ENCODE measurements at places on chromosomes 5 and 9.

GRCh38 chr5:95727764-95728191, 3.4 kb upstream of the RHOBTB3 start:
- DNase-seq = no peak

DNA sequence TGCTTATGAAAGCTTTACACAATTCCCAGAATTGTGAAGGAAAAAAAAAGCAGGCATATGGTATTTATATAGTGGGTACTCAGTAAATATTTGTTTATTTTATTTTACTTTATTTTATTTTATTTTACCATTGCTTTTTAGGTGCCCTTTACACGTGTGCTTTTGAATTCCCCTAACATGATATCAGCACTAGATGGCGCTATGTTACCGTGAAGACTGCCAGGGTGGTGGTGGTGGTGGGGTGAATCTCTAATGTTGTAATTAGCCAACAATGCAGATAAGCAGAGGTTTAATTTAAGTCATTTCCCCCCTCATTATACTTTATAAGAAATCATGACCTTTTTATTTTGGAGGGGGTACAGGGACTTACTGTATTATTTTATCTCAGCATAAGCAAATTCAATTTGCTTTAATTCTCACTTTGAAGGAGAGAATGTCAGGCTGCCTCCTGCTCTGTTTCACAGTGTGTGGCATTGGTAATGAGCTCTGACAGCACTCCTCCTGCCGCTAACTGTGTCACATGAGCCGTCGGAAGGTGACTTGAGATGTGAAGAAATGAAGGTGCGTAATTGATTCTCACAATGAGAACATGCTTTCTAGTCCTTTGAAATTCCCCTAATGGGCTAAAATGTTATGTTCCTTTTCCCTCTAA, 165.6 kb downstream of the YTHDC2 start:
- no peak for DNase-seq

DNA sequence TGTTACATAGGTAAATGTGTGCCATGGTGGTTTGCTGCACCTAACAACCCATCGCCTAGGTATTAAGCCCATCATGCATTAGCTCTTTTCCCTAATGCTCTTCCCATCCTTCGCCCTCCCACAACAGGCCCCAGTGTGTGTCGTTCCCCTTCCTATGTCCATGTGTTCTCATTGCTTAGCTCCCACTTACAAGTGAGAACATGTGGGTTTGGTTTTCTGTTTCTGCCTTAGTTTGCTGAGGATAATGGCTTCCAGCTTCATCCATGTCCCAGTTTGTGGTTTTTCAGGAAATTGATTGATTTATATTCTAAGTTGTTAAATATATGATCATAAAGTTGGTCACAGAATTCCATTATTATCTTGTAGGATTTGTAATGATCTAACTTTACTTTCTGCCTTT, 85.3 kb upstream of the CAST start:
- no peak for DNase-seq

GRCh38 chr5:157772127-157772526, 28.6 kb downstream of the LSM11 start:
- no peak for DNase-seq

DNA sequence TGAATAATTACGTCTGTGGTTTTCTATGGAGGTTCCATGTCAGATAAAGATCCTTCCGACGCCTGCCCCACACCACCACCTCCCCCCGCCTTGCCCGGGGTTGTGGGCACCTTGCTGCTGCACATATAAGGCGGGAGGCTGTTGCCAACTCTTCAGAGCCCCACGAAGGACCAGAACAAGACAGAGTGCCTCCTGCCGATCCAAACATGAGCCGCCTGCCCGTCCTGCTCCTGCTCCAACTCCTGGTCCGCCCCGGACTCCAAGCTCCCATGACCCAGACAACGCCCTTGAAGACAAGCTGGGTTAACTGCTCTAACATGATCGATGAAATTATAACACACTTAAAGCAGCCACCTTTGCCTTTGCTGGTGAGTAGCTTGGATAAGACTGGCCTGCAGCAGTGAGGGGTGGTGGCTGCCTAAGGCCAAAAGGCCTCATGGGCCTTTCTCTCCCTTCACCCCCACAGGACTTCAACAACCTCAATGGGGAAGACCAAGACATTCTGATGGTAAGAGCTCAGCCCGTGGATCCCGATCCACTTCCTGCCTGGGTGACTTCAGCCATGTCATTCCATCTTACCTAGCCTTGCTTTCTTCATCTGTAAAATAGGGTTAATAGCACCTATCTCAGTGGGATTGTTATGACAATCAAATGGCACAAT, at the start of gene IL3:
Gene IL3 (plus strand): TSS at position 155 of the 661 bp plus-strand sequence. CDS start 52 bp downstream, at position 207.
- no peak for DNase-seq

Measured in mucosa of descending colon (tissue), 3 donors.